ENCODE measurements at places on chromosomes 16 and 17. TPM values are rescaled to one million over a fixed set of nuclear protein-coding genes. Genes with fewer than 3 reads are reported as not detected.

The NACA2 gene
- not detected for total RNA-seq

The VAT1L gene
- 12.2 TPM for total RNA-seq

The C17orf107 gene
- total RNA-seq, result 8.8 TPM

The ZFPM1 gene
- total RNA-seq, result 72.0 TPM

The SHISA9 gene
- total RNA-seq, result 0.89 TPM

The TAC4 gene
- total RNA-seq, result not detected
